ENCODE measurements at places on chromosomes 5 and 9. TPM values are rescaled to one million over a fixed set of nuclear protein-coding genes. Genes with fewer than 3 reads are reported as not detected.

- H3K4me3 ChIP-seq = no peak overlapping the region
- no peak for DNase-seq
- H3K27ac ChIP-seq = no peak overlapping the region
- H3K36me3 ChIP-seq = no peaks in the 10 kb centered on the region
- no peaks in the 10 kb centered on the region for H3K27me3 ChIP-seq
Measured at GRCh38 chr9:37926737-37927118, 22.8 kb upstream of the SLC25A51 start.

DNA sequence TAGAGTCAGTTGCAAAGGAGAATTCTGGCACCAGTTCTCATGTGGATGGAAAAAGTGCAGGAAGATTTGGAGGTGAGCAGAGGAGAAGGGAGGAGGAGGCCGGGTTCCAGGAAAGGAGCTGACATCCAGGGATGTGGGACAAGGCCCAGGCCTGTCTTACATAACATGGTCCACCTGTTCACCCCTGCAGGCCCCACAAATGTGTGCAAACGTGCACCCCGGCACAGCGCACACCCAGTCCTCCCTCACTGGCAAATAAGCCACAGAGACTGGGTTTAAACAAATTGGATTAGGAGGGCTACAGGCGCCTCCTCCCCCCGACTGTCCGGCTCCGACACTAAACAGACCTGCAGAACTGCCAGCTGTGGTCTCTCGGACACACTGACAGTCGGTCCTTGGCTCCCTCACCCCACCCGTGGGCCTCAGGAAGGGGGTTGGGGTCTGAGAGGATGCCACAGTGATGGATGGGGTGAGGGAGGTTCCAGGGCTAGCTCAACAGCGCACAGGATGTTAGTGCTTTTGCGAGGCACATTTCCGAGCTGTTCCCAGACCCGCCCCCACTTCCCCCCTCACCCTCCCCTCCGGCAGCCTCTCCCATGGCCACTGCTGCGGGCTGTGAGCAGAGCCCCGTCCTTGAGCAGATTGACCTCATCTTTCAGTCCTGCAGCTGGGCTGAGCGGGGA, 43.4 kb upstream of the IL17B start:
- DNase-seq = peak; percentile 86
- no peaks in the 10 kb centered on the region for H3K36me3 ChIP-seq
- no peaks in the 10 kb centered on the region for H3K27me3 ChIP-seq

GRCh38 chr5:128920345-128921215, 44.7 kb upstream of the SLC27A6 start:
- H3K36me3 ChIP-seq = no peaks in the 10 kb centered on the region
- no peak for DNase-seq
- no peak overlapping the region for H3K4me3 ChIP-seq
- H3K27me3 ChIP-seq = no peaks in the 10 kb centered on the region
- H3K27ac ChIP-seq = peak overlapping the region; percentile 70
- peaks cover 10% of the 10 kb centered on the region for H3K4me1 ChIP-seq

Gene SLC25A2
- not detected for total RNA-seq

Gene ARPC5L
- total RNA-seq = 46.2 TPM

- no peak for DNase-seq
- peaks cover 12% of the 10 kb centered on the region for H3K27me3 ChIP-seq
- H3K4me3 ChIP-seq = no peak overlapping the region
- H3K36me3 ChIP-seq = no peaks in the 10 kb centered on the region
Measured at GRCh38 chr5:139762615-139763170, 32.9 kb upstream of the PSD2 start.

Gene SPATA31A5
- not detected for total RNA-seq

Gene ACTBL2
- not detected for total RNA-seq

DNA sequence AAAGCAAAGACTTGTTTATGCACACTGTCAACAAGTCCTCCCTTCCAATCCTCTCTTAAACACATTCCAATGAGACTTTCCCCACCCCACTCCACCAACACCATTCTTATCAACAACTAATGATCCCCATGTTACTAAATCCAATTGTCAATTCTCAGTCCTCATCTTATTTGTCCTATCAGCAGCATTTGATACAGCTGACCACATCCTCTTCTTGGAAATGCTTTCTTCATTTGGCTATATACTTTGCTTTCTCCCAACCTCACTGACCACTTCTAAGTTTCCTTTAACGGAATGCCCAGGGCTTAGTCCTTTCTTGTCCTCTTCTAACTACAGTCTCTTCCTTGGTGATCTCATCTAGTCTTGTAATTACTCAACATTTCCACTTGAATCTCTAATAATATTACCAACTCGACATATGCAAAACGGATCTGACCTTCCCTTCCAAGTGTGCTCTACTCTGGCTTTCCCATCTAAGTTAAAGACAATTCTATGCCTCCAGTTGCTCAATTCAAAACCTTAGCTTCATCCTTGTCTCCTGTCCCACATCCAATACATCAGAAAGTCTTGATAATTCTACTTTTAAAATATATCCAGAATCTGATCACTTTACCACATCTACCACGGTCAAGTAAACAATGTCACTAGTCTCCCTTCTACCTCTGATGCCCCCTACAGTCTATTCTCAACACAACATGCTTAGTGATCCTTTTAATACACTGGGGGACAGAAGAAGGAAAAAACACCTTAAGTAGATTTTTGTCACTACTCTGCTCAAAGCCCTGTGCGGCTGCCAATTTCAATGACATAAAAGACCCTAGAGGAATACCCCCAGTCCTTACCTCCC, 25.5 kb downstream of the AGTPBP1 start:
- no peak overlapping the region for H3K27ac ChIP-seq
- H3K36me3 ChIP-seq = no peaks in the 10 kb centered on the region
- no peaks in the 10 kb centered on the region for H3K27me3 ChIP-seq

Gene BAAT
- 0.32 TPM for total RNA-seq

Gene DDX4
- total RNA-seq = not detected

- peak; percentile 93 for DNase-seq
- H3K36me3 ChIP-seq = no peaks in the 10 kb centered on the region
- H3K27ac ChIP-seq = no peak overlapping the region
- no peaks in the 10 kb centered on the region for H3K27me3 ChIP-seq
- no peaks in the 10 kb centered on the region for H3K4me1 ChIP-seq
Measured at GRCh38 chr5:61658592-61659008, 326.5 kb downstream of the ZSWIM6 start.

DNA sequence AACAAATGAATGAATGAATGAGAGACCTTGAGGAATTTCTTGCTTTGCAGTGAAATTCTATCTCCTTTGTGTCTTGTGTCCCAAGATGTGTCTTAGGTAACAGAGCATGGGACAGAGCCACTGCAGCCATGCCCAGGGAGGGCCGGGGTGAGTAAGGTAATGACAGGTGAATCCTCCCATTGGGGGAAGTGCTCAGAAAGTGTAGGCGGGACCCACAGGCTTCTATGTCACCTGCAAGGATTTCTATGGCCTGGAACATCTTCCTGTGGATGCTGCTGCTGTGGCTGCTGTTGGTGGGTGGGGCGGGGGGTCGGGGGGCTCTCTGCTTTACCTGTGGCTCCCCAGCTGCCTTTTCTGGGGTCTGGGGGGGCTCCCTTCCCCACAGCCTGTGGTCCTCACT, 133.6 kb upstream of the IER5L start:
- no peak overlapping the region for H3K27ac ChIP-seq
- no peaks in the 10 kb centered on the region for H3K4me1 ChIP-seq
- no peaks in the 10 kb centered on the region for H3K27me3 ChIP-seq
- DNase-seq = no peak
- no peaks in the 10 kb centered on the region for H3K36me3 ChIP-seq

- DNase-seq = no peak
- H3K36me3 ChIP-seq = peaks cover 68% of the 10 kb centered on the region
- H3K27ac ChIP-seq = no peak overlapping the region
Measured at GRCh38 chr9:97617939-97618416, 15.2 kb downstream of the TSTD2 start.

- no peak overlapping the region for H3K4me3 ChIP-seq
- peaks cover 18% of the 10 kb centered on the region for H3K4me1 ChIP-seq
- no peak overlapping the region for H3K27ac ChIP-seq
- H3K27me3 ChIP-seq = no peaks in the 10 kb centered on the region
- H3K36me3 ChIP-seq = no peaks in the 10 kb centered on the region
Measured at GRCh38 chr9:68685770-68686169, 19.3 kb upstream of the PIP5K1B start.

GRCh38 chr5:37755581-37755980, 84.3 kb downstream of the GDNF start:
- H3K4me3 ChIP-seq = no peak overlapping the region
- no peak overlapping the region for H3K27ac ChIP-seq
- H3K4me1 ChIP-seq = no peaks in the 10 kb centered on the region
- DNase-seq = no peak

- no peak for DNase-seq
- no peaks in the 10 kb centered on the region for H3K4me1 ChIP-seq
- H3K4me3 ChIP-seq = no peak overlapping the region
- no peaks in the 10 kb centered on the region for H3K27me3 ChIP-seq
- H3K27ac ChIP-seq = no peak overlapping the region
Measured at GRCh38 chr5:55064523-55064922, 37.9 kb upstream of the GZMA start.

Gene MTAP
- 16.7 TPM for total RNA-seq

Gene SFXN1
- total RNA-seq = 31.6 TPM

DNA sequence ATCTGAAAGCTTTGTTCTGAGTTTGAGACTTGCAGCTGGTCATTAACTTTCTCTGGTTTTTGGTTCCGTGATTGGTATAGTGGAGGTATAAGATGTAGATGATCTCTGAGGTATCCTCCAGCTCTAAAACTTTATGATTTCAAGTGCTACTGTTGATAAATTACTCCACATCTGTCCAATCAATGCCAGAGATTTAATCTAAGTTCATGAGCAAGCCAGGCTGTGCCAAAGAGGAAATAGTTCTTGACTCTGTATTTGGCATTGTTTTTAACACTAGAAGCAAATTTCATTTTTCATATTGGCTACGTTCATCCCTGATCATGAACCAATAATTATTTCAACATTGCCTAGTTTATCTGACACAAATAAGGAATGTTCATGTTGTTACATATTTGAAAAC, 28.5 kb upstream of the CHD1 start:
- H3K4me3 ChIP-seq = no peak overlapping the region
- H3K27me3 ChIP-seq = no peaks in the 10 kb centered on the region
- H3K27ac ChIP-seq = no peak overlapping the region
- no peak for DNase-seq
- H3K36me3 ChIP-seq = no peaks in the 10 kb centered on the region

DNA sequence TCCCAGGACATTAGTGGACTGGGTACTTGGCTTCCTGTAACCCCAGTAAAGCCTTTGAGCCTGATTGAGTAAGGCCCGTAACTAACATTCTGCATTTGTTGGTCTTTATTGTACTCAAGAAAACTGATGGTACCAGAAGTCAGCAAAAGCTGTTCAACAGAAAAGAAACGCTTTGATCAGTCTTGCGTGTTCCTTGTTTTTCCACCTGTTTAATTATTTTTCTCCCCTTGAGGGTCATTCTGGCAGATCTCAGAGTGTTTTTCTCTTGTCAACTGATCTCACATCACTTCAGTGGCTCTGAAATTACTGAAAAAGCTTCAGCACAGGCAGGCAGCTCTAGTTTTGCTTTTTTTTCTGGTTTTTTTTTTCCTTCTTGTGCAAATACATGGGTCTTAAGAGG, 6.1 kb upstream of the TMEM268 start:
- no peaks in the 10 kb centered on the region for H3K4me1 ChIP-seq
- H3K36me3 ChIP-seq = no peaks in the 10 kb centered on the region
- no peak overlapping the region for H3K27ac ChIP-seq
- DNase-seq = no peak
- no peak overlapping the region for H3K4me3 ChIP-seq

DNA sequence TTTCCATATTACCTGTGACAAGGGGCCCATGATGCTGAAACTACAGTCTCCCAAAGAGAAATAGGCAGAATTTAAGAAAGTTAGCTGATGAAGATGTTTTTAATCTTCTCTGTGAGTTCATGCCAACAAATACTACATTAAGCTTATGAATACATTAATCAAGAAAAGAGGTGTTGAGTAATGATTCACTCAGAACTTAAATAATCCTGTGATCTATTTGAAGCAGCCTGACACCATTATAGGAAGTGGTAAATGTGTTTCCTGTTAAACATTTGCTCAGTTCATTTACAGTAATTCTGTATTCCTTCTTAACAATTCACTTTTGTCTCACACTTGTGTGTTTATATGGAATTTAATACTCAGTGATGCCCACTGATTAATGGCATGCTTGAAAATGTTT, 75.0 kb upstream of the IZUMO3 start:
- H3K4me3 ChIP-seq = no peak overlapping the region
- no peaks in the 10 kb centered on the region for H3K27me3 ChIP-seq
- H3K36me3 ChIP-seq = no peaks in the 10 kb centered on the region
- no peak for DNase-seq
- no peak overlapping the region for H3K27ac ChIP-seq

DNA sequence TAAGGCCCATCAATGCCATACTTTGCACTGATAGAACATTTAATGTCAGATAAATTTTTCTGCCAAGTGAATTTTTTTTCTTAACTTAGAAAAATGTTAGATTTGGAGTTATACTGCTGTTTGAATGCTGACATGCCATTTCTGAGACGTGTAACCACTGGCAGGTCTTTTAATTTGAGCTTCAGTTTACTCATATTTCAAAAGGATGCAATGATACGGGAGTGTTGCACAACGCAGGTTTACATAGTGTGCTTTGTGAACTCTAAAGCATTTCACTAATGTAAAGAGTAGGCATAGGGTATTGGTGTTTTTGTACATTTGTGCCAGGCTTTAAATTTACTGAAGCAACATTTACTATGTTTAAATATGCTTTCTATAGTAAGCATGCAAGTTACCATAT, 4.2 kb downstream of the ZBTB43 start:
- H3K27ac ChIP-seq = no peak overlapping the region
- no peaks in the 10 kb centered on the region for H3K4me1 ChIP-seq
- H3K4me3 ChIP-seq = no peak overlapping the region
- DNase-seq = no peak

- DNase-seq = no peak
- H3K27ac ChIP-seq = no peak overlapping the region
- H3K36me3 ChIP-seq = peaks cover 14% of the 10 kb centered on the region
- no peaks in the 10 kb centered on the region for H3K4me1 ChIP-seq
- H3K27me3 ChIP-seq = no peaks in the 10 kb centered on the region
Measured at GRCh38 chr9:35801328-35802128, 10.1 kb downstream of the NPR2 start.

GRCh38 chr9:91187311-91187964, 174.3 kb downstream of the AUH start:
- no peaks in the 10 kb centered on the region for H3K27me3 ChIP-seq
- H3K4me1 ChIP-seq = peaks cover 17% of the 10 kb centered on the region

GRCh38 chr5:140357726-140358093, 2.3 kb upstream of the SLC4A9 start:
- no peak overlapping the region for H3K27ac ChIP-seq
- H3K4me3 ChIP-seq = no peak overlapping the region
- H3K27me3 ChIP-seq = no peaks in the 10 kb centered on the region
- peak; percentile 86 for DNase-seq
- no peaks in the 10 kb centered on the region for H3K36me3 ChIP-seq

DNA sequence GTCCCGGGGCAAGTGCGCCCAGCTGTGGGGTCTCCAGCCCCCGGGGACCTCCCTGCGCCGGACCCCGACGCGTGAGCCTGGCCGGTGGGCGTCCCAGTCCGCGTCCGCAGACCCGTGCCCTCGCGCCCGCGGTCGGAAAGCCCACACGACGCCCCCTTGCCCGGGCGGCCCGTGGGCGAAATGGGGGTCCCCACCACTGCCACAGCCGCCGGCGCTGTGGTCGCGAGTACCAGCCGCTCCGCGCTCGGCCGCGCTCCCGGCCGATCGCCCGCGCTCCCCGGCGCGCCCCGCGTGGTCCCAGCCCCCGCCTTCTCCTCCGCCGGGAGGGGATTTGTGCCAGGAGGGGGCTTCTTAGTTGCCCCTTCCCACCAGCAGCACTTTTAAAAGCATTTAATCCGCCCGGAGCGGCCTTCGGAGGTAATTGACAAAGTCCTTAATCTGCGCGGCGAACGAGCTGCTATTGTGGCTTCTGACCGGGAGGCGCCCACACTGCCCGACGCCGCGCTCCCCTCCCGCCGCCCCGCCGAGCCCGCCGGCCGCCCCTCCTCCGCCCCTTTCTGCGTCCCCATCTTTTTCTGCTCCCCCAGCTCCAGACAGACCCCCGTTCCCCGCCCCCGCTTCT, 469 bp upstream of the FIBCD1 start:
- peak overlapping the region; percentile 51 for H3K4me3 ChIP-seq
- DNase-seq = no peak

Measured in heart left ventricle (tissue), 16 donors.